Activated CD4-positive, alpha-beta memory T cell treated with anti-CD3 and anti-CD28 coated beads for 36 hours (primary cell): ENCODE measurements at places on chromosomes 2 and 18.

- DNase-seq = no peak
Measured at GRCh38 chr18:9653390-9653789, 39.0 kb upstream of the PPP4R1 start.

DNA sequence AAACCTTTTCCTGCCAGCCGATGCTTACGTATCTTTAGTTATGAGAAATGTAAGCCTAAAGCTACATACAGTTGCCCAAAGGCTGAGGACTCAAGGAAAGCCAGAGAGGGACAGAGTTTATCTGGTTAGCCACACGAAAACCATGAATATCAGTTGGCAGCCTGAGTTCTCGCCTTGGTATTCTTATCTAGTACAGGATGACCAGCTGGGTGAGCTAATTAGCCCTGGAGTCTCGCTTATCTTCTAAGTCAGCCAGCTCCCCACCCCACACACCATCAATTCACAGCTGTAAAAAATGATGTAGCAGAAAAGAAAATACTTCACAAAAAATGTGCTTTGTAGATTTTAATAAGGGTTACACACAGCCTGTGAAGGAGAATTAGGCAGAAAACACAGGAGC is 617.5 kb upstream of the SOX11 start:
- DNase-seq = no peak

DNA sequence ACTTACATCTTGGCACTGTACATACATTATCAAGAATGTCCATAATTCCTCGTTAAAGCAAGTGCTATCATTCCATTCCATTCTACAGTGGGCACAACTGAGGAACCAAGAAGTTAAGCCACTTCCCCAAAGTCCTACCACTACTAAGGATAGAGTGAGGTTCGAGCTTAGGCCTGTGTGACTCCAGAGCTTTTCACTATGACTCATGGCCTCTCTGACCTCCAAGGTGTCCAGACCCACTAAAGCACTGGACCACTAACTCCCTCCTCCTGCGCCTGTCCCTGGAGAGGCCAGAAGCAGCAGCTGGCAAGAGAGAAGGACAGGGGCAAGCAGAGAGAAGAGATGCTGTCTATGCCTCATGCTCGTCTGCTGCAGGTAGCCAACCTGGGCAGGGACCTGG is 117.0 kb downstream of the ZBTB7C start:
- DNase-seq = no peak

DNA sequence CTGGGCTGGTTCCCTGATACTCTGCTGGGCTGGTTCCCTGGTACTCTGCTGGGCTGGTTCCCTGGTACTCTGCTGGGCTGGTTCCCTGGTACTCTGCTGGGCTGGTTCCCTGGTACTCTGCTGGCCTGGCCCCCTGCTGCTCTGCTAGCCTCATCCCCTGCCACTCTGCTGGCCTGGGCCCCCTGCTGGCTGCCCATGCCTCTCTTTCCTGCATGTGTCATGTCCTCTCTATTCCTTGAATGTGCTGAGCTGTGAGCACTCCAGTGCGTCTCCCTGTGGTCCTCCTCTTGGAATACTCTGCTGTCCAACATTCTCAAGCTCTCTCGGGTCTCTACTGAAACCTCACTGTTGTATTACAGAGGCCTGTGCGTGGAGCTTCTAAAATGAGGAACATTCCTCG is 216.3 kb downstream of the RNF144A start:
- no peak for DNase-seq

DNA sequence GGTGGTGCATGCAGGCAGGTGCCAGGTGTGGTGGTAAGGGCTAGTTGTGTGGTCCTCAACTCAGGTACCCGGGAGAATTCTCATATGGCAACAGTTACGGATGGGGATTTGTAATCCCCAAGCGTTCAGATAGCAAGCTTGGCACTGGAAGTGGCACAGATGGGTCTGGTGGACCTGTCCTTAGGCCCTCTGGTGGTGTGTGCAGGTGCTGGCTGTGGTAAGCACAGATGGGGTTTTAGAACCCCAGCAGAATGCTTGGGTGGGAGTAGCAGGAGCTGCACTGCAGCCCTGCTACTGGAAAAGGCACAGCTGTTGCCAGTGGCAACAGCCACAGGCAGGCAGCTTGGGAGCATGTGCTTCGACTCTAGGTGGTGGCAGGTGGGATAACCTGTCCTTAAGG is 948.2 kb upstream of the FAM98A start:
- no peak for DNase-seq

- DNase-seq = no peak
Measured at GRCh38 chr2:223001797-223002175, 50.2 kb upstream of the KCNE4 start.

- no peak for DNase-seq
Measured at GRCh38 chr2:208479342-208479741, 72.8 kb downstream of the PTH2R start.

GRCh38 chr2:176652300-176653182 is 383.3 kb downstream of the MTX2 start:
- DNase-seq = peak; percentile 33

GRCh38 chr2:143530758-143531157 is 401.5 kb downstream of the ARHGAP15 start:
- DNase-seq = no peak

DNA sequence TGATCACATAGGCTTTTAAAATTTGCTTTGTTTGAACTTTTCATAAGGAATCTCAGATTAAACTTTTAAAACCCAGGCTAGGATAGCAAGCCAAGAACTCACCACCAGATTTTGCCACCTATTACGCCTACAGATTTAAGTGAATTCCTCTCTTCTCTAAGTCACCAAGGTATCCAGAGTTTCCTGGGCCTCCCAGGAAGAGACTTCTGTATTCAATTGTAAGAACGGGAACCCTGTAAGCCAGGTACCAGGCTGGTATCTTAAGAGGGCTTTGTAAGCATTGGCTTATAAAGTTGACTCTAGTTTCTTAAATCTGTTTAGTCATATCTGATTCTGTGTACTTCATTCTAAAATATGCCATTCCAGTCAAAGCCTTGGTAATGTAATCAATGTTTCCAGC is 285.1 kb downstream of the MBD5 start:
- no peak for DNase-seq

DNA sequence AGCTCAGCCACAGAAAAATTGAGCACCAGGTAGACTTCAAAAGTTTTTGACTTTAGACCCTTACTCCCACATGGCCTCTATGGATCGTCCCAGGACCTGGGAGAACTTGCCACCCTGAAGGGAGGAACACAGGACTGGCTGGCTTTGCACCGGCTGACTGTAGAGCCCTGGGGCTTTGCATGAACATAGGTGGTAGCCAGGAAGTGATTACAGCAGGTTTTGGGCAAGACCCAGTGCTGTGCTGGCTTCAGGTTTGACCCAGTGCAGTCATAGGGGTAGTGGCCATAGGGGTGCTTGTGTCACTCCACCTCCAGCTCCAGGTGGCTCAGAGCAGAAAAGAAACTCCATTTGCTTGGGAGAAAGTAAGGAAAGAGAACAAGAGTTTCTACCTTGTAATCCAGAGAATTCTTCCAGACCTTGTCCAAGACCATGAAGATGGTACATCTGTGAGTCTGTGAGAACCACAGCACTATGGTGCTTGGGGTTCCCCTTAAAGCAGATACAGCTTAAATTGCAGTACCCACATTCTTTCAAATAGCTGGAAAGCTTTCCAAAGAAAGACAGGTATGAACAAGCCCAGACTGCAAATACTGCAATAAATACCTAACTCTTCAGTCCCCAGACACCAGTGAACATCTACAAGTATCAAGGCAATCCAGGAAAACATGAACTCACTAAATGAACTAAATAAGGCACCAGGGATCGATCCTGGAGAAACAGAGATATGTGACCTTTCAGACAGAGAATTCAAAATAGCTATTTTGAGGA is 13.0 kb upstream of the SESTD1 start:
- no peak for DNase-seq

DNA sequence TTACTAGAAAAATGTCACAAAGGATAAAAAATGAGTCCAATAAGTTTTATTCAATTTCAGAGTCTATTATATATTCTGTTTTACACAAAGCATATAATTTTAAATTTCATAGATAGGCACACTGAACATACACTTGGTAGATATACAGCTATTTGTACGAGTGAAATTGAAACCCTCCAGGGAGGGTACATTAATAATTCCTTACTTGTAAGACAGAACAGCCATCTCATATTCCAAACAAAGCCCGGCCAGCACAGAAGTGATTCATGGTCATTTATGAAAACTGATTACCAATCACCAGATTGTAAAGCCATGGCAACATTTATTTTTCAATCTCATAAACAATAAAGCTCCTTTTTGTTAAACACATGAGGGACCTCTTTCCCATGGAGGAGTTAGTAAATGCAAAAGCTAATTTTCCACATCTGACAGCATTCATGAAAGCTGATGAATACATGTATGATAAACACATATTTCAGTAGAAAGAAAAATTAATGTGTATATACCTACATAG is 190.6 kb downstream of the TDRD15 start:
- DNase-seq = no peak

DNA sequence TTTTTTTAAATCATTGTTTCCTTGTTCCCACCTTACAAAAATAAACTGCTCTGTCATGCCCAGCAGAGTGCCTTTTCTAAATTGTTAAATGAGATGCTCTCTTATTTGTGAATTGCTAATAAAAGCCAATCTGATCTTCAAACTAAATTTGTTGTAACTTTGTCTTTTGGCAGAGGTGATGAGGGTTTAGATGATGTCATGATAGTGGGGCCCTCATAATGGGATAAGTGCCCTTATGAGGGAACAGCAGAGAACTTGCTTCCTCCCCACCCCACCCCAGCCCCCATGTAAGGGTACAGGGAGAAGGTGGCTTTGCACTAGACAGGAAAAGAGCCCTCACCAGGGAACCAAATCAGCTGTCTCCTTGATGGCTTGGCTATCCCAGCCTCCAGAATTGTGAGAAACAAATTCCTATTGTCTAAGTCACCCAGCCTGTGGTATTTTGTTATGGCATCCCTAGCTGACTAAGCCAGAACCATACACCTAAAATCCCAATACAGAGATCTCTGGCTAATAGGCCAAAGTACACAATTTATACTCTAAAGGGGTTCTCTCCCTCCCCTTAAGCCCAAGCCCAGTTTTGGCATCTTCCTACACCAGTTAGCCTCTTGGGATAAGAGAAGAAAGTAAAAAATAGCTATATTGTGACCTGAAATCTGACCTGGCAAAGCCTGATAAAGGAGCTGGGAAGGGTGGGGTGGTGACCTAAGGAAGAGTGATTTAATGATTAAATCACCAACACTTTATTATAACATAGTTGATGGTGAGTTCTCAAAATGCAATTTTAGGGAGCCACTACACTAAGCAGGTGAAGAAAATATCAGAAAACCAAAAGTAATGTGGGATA is 40.3 kb upstream of the HNRNPA3 start:
- no peak for DNase-seq

DNA sequence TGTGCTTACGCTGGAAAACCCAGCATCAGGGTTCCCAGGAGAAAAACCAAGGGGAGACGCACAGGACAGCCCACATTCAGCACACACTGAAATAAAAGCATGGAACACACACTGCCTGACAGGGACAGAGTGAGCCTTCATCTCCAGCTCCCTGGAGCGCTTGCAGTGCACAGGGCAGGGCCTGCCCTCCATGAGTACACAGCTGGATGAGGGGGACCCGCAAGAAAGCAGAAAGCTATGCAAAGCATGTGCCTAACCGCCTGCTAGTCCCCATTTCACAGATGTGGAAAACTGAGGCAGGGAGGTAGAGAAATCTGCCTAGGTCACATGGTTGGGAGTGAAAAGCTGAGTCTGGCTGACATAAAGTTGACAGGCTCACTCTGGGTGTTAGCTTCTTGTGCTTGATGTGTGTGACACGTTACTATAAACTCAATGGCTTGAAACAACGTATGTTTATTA is 187.1 kb downstream of the HDAC4 start:
- DNase-seq = no peak

- DNase-seq = no peak
Measured at GRCh38 chr2:21249367-21249766, 125.6 kb downstream of the TDRD15 start.

- no peak for DNase-seq
Measured at GRCh38 chr2:189613650-189614420, 33.2 kb upstream of the SLC40A1 start.

GRCh38 chr2:11679016-11679415 is 9.0 kb upstream of the NTSR2 start:
- no peak for DNase-seq

DNA sequence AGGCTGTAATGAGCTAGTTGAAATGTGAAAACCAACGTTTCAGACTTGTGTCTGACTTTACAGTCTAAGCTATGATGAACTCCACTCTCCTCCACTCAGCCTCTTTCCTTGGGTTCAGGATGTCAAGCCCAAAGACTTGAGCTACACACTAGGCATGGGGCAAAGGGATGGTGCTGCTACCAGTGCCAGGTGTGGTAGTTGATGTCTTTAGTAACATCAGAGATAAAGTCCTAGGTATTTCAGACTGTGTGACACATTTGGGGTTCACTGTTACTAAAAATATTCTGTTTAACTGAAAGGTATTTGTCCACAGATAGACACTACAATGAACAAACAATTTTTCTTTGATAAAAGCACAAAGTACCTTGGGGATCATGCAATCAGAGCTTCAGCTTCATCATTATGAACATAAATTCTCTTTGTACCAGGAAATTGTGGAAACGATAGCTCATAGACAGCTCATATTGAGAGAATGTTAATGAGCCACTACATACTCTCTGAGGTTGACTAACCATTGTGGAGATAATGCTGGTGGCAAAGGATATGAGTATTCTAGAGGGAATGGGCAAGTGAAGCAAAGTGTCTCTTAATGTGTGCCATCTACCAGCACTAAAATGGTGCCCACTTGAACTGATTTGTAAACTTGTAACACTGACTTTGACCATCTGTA is 253.7 kb upstream of the THUMPD2 start:
- DNase-seq = no peak

GRCh38 chr2:182586426-182586825 is 129.6 kb upstream of the DNAJC10 start:
- no peak for DNase-seq

DNA sequence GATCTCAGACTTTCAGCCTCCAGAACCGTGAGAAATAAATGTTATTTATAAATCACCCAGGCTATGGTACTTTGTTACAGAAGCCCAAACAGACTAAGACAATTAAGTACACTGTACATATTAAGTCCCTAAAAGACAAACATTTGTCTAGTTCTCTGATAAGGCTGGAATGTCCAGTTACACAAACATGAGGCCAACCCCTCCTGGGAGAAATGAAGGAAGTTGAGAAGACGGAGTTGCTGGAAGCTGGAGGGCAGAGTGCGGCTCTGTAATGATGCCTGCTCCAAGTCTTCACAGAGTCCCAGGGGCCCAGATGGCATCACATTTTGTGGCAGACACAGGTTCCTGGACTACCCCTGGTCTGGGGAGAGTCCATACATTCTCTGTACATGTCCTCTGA is 79.2 kb upstream of the ST8SIA3 start:
- no peak for DNase-seq
